ENCODE measurements at places on chromosomes 3 and 15.

DNA sequence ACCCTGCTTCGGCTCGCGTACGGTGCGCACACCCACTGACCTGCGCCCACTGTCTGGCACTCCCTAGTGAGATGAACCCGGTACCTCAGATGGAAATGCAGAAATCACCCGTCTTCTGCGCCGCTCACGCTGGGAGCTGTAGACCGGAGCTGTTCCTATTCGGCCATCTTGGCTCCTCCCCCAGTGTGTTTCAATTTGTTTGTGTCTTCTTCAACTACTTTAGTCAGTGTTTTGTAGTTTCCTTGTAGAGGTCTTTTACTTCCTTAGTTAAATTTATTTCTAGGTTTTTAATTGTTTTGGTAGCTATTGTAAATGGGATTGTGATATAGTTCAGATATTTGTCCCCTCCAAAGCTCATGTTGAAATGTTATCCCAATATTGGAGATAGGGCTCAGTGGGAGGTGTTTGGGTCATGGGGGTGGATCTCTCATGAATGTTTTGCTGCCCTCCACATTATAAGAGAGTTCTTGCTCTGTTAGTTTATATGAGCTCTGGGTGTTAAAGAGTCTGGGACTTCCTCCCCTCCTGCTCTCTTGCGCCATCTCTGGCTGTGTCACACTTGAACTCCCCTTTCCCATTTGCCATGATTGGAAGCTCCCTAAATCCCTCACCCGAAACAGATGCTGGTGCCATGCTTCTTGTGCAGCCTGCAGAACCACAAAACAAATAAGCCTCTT is 304.4 kb downstream of the DOCK3 start:
- DNase-seq = no peak

DNA sequence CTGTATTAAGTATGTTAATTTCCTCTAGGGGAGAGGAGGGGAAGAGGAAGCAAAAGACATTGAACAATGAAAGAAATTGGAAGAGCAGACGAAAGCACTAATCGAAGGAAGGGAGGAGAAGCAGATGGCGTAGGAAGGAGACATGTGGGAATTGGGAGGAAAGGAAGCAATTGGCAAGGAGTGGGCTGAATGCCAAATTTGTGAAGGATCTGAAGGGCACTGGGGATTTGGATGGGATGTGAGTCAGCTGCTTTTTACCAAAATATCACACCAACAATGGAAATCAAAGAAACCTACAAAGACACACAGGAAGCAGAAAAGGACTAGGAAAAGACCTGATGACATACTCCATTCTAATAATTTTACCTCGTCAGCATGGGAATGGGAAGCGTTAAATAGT is 1029.8 kb downstream of the ROBO1 start:
- no peak for DNase-seq

DNA sequence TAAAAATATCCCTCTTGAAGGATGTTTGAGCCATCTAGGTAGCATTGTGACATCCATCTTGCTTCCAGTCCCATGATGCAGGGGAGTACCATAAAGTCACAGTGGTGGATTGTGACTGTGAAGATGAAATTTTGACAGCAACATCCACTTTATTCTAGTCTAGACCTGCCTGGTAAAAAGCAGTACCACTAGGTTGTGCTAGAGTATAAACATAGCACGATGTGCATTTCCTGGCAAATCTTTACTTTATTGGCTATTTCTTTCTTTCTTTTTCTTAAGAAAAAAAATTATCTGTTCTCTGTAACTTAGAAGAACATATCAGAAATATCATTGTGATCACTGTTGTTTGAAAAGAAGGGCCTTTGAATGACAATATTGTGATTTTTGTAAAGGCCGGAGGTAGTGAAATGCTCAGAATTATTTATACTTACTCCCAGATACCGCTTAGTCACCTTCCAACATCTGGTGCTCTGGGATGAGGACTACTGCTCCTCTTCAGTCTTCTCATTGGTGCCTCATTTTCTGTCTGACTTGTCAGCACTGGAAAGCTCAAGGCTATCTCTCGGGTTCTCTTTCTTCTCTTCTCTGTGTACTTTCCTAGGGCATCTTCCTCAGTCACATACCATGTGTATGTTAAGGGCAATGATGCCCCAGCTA is 35.6 kb downstream of the AGBL1 start:
- no peak for DNase-seq

DNA sequence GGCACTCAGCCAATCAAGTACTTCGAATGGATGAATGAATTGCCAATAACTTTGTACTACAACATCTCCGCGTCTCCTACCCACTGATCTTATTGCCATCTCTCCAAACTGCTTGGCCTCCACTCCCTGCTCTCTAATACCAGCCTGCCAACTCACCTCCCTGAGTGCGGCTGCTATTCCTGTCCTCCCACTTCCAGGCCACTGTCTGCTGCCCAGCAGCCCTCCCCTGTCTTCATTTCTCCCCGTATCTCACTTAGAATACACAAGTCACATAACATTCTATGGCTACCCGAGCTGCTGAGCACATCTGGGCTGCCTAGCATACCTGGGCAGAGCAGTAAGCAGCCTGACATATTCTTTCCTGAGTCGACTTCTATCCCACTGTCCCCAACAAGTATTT is 149.9 kb upstream of the LRTM1 start:
- no peak for DNase-seq

DNA sequence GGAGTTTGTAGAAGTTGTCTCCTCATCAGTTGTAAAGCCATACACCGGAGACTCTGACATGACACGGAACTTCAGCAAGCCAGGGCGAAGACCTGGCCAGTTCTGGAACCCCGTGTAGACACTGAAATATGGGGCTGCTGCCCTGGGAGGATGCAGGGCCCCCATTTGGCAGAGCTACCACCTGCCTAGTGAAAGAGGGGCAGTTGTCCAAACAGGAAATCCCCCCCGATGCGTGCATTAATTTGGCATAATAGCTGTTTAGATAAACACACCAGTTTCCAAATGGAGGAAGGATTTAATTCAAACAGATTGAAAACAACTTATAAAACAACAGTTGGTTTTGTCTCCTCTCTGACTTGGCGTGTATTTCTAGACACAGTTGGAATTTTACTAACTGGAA is 357.2 kb downstream of the GABRG3 start:
- DNase-seq = no peak
